Urinary bladder (tissue), 4 donors: ENCODE measurements at places on chromosomes 1 and 21. TPM values are rescaled to one million over a fixed set of nuclear protein-coding genes. Genes with fewer than 3 reads are reported as not detected.

KCNT2 gene
- 4.7 TPM for polyA plus RNA-seq

DNA sequence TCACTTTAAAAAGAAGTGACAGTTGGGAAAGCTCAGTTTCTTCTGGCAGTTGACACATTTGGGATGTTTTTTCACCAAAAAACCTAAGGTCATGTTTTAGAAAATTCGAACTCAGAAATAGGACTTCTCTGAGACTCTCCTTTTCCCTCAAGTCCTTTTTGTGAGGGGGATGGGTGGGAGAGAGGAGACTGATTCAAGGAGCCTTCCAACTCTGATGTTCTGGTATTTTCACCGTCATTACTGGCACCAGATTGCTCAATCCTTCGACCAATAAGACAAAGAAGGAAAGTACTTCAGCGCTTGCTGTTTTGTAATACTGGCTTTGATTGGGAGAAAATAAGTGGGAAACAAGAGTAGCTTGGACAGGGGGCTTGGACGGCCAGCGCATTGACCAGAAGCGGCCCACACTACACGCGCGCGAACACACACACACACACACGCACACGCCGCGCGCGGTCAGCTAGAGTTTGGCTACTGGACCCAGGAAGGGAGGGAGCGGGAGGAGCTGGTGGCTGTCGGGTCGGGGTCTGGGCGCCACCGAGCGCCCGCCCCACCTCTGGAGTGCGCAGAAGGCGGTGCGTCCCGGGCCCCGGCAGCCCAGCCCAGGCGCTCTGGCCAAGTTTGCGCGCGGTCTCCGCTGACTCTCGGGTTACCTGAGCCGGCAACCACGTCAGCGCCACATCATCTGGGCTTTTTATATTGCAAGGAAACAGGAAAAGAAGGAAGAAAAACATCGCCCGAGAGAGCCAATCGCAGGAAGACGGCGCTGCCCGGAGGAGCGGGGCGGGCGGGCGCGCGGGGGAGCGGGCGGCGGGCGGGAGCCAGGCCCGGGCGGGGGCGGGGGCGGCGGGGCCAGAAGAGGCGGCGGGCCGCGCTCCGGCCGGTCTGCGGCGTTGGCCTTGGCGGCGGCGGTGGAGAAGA lies at the start of gene KCNK1:
Gene KCNK1 (plus strand): TSS at position 855 of the 921 bp plus-strand sequence. CDS start 66 bp downstream, at position 921.
- DNase-seq: peak; percentile 77

OR2T29 gene
- not detected for polyA plus RNA-seq

GRCh38 chr1:203281033-203281432 lies 24.3 kb upstream of the BTG2 start:
- no peak for DNase-seq

F11R gene
- polyA plus RNA-seq: 23.4 TPM

DNA sequence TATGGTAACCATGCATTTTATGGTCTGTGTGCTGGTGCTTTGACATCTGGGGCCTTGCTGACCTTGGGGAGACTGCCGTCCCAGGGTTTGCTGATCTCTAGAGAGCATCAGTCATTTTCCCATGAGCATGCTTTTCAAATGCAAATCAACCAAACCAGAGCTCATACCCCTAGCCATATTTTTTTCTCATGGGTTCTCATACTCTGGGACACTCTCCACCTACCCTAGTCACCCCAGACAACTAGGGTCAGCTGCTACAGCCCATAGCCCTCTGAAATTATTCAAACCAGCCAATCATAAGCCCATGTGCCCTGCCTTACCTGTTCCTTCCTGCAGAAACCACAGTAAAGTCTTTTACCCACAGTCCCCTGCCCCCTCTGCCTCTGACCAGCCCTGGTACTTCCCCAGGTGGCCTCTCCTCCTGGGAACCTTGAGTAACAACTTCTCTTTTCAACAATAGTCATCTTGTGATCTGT lies 132.0 kb downstream of the MAP3K21 start:
- DNase-seq: no peak

DNA sequence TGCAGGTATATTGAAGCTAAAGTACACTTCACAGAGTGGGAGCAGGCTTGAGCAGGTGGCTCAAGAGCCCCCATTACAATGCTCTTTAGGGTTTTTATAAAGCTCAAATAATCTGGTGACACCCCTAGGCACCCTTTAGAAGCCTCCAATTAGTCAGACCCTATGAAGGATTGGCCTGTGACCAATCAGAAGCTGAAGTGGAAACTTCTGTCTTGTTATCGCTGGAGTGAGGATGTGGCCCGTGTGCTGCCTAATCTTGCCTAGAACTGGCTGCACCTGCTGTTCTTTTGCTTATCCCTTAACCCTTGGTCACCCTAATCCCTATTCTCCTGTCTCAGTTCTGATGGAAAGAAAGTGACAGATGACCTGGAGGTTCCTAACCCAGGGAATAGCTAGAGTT lies 70.8 kb upstream of the ABCG1 start:
- no peak for DNase-seq

DDAH1 gene
- 12.3 TPM for polyA plus RNA-seq

DNA sequence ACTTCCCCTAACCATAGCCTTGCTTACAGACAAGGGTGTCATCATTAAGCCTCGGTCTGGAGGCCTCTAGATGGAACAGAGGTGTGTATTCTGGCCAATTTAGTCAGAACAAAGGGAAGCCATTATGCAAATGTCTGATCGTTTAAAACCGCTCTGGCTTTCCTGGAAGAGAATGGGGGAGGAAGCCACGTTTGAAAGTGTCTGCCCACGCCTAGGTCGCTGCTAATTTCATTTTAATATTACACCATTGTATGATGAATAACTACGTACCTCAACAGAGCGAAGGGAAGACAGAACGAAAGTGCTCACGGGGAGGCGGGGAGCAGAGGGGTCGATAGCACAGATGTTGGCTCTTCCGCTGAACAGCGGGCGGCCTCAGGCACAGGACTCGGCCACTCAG lies 41.1 kb upstream of the CSF3R start:
- DNase-seq: no peak

- no peak for DNase-seq
Observed at GRCh38 chr21:44329971-44330681, 9.1 kb downstream of the CFAP410 start.

LENEP gene
- polyA plus RNA-seq: not detected

PRAMEF5 gene
- not detected for polyA plus RNA-seq

DNA sequence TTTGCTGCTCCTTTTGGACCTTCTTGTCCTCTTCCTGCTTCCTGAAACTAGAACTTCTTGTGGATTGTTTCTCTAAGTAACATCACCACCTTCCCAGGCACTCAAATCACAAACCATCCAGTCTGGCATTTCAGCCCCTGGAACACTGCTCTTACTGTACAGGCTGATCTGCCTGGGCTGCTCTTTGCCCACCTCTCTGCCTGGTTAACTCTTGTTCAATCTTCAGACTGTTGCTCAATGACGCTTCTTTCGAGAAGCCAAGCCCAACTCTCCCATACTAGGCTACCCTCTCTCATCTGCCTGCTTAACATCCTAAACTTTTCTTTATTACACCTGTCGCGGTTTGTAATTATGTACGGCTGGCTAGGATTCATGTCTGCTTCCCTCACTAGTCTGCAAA lies 657 bp downstream of the DIO1 start:
- DNase-seq: no peak

RAB25 gene
- polyA plus RNA-seq: 28.2 TPM

NTMT2 gene
- polyA plus RNA-seq: not detected

GRCh38 chr1:226553266-226553923 lies 4.8 kb downstream of the STUM start:
- no peak for DNase-seq

FABP3 gene
- 12.6 TPM for polyA plus RNA-seq

SMIM1 gene
- 7.7 TPM for polyA plus RNA-seq

GPR37L1 gene
- 0.10 TPM for polyA plus RNA-seq

- no peak for DNase-seq
Observed at GRCh38 chr1:74799119-74799657, 66.2 kb downstream of the TYW3 start.

GNG12 gene
- 79.4 TPM for polyA plus RNA-seq

GRCh38 chr21:42154237-42155044 lies 64.5 kb upstream of the ABCG1 start:
- no peak for DNase-seq

DNA sequence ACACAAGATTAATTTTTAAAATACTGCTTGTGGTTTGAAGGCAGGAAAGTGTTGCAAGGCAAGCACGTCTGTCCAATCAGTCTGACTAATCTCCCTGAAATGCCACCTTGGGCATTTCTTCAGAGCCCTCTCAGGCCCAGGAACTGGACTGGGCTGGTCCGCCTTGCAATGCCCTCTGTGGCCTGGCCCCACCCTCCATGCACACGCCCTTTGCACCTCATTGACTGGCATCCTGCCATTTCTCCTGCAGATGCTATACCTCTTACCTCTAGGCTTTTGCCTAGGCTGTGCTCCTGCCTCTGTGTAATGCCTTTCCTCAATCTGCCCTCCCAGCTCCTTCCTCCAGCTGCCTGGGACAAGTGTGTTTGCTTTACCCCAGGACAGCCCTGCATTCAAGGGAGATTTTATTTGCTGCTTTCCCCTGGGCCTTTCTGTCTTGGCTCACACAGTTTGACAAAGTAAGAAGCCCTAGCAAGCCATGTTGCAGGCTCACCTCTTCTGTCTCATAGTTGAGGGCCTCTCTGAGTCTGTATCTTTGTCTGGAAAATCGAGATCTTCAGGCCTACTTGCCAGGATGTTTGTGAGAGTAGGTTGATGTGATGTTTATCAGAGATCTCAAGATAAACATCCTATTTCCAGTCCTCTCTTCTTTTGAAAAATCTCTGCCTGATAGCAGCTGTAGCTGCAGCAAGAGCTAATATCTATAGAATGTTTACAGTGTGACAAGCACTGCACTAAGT lies 149.2 kb upstream of the JUN start:
- DNase-seq: no peak

TRIM46 gene
- 1.1 TPM for polyA plus RNA-seq

GRCh38 chr1:202283379-202283844 lies 58.3 kb downstream of the UBE2T start:
- DNase-seq: peak; percentile 28

GBP7 gene
- 0.03 TPM for polyA plus RNA-seq

DNA sequence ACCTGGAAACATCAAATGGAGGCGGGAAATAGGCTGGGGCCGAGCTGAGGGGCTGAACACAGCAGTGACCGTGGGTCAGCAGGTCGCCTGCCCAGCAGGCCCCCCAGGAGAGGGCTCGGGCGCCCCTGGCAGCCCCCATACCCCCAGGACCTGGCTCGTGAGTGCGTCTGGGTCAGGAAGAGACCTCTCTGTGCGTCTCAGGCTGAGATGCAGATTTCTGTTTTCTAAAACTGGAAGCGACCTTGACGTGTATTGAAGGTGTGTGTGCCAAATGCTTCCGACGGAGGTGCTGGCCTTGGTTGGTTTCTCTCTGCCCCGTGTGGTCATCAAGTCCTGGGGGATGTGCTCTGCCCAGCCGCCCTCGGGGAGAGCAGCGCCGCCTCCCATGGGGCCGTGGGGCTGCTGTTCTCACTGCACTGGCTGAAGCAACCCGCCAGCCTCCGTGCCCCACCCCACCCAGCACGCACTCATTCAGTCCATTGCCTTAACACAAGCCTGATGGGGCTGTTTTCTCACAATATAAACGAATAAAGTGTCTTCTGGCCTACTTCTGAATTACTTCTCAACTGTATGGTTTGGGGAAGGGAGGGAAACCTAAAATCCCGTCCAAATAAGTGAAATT lies 7.4 kb downstream of the PEX10 start:
- DNase-seq: no peak

DNA sequence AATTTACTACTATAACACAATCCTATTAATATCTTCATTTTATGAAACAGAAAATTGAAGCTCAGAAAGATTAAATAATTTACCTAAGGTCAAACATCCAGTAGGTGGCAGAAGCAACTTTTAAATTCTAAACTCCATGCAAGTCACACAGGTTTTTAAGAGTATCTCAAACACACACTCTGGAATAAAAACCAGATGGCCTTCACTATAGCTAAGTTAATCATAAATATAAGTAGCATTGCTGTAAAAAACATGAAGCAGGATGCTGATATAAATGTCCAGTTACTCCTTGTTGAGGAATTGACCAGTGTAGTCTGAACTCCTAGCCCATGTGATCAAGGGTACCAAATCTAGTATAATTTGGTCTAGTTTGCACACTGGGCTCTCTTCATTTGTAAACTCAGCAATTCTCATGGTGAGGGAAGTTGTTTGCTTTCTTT lies 9.4 kb upstream of the FMO3 start:
- DNase-seq: peak; percentile 8
